ENCODE measurements at places on chromosomes 3 and 15. TPM values are rescaled to one million over a fixed set of nuclear protein-coding genes. Genes with fewer than 3 reads are reported as not detected.

GRCh38 chr15:59632714-59633113 lies 21.1 kb downstream of the GCNT3 start:
- DNase-seq = no peak

Gene IQCH
- 0.42 TPM for polyA plus RNA-seq

Gene NGLY1
- polyA plus RNA-seq = 10.0 TPM

- no peak for DNase-seq
Observed at GRCh38 chr15:83094583-83094982, 12.9 kb upstream of the TM6SF1 start.

Gene TEX9
- 0.42 TPM for polyA plus RNA-seq

Gene GP9
- not detected for polyA plus RNA-seq

DNA sequence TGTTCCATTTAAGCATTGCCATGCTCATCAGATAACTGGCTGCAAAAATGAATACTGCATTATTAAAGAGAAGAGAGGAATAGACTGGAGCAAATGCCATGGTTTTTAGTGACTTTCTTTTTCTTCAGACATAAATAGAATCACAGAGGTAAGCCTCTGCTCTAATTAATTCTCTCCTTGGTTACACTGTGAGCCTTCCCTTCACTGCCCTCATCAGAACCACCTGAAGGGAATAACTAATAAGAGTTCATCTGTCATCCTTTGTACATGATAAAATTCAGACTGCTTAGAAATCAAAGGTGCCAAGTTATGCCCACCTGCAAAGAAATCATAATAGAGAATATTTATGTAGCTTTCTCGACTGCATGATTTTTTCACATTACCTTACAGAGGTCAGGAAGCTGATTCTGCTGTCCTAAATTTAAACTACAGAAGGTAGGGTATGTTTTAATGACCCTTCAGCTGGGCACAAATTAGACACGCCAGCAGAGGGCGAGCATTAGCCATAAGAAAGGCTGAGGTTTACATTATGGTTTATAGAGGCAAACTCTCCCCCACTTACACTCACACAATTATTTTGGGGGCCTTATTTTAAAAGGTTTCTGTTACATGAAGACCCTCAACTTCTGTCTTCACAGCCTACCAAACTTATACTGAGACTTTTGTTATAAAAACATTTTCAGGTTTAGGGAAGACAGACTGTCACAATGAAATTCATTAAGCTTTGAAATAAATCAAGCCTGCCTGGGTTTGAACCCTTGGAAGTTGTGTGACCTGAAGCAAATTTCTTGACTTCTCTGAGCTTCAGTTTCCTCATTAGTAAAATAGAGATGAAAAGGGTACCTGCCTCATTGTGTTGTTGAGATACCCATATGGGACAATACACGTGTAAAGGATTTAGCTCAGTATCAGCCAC lies 15.3 kb upstream of the UNC13C start:
- no peak for DNase-seq

Gene FILIP1L
- 14.7 TPM for polyA plus RNA-seq

- no peak for DNase-seq
Observed at GRCh38 chr3:119639494-119640350, 20.7 kb downstream of the POPDC2 start.

Gene CLDN18
- polyA plus RNA-seq = not detected

DNA sequence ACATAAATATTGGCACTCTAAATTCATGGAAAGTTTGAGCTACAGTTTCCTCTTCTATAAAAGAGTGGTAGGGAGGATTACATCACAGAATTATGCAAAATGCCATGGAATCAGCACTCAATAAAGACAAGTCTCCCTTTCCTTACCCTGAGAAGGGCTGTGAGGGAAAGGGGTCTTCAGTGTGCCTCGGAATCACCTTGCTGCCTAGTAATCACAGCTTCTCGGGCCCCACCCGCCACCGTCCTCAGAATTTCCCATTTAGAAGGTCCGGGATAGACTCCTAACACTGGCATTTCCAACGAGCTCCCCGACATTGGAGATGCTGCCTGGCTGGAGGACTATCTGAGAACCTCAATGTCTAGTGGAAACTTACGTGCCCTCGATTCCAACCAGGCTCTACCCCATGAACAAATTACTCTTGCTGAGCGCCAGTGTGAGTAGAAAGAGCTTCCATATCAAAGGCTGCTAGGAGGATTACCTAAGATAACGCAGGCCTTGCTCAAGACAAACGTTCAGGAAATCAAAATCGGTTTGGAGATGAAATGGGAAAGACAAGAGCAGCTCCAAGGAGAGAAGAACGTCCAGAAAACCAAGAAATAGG lies 92.1 kb upstream of the CHD2 start:
- no peak for DNase-seq

DNA sequence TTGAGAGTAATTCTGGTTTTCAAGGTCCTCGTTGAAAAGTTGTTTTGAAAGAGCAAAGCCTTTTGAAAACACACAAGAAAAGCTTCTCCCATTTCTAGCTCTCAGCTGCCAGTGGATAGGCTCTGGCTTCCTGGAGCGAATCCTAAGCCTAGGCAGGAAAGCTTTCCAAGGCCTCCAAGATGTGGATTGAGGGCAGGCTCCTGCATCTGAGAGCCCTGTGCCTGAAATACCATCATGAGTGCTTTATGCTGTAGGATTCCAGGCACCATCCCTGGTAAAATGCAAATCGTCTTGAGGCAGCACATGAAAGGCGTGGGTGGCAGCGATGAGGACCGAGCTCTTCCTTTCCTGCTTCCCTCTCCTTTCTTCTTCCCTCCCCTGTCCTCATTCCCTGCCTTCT lies 60.7 kb upstream of the CORO2B start:
- no peak for DNase-seq

DNA sequence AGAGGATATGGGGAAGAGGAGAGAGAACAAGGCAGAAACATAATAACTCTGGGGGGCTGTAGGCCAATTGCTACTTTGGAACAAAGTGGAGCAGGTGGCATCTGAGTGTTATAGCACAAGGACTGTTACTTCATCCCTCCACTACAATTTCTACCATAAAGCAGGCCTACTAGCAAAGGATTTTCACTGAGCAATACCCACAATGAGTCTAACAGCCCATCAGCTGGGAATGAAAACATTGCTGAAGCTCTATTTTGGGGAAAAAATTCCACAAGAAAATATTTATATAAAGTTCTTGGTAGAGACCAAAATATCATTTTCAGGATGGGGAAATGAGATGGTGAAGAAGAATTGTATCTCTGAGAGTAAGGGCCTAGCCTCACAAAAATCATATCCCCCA lies 3.6 kb upstream of the SHC4 start:
- peak; percentile 36 for DNase-seq

- DNase-seq = peak; percentile 26
Observed at GRCh38 chr3:179330438-179330837, 7.6 kb downstream of the ZNF639 start.

- DNase-seq = no peak
Observed at GRCh38 chr15:95839367-95839782, 491.1 kb upstream of the NR2F2 start.

- no peak for DNase-seq
Observed at GRCh38 chr3:140265302-140265701, 330.3 kb downstream of the CLSTN2 start.

Gene CPLX3
- not detected for polyA plus RNA-seq

Gene TMEM108
- 2.7 TPM for polyA plus RNA-seq

GRCh38 chr15:69713726-69714559 lies 261.3 kb downstream of the RPLP1 start:
- DNase-seq = no peak

GRCh38 chr3:11818033-11818432 lies 28.7 kb downstream of the TAMM41 start:
- peak; percentile 11 for DNase-seq

DNA sequence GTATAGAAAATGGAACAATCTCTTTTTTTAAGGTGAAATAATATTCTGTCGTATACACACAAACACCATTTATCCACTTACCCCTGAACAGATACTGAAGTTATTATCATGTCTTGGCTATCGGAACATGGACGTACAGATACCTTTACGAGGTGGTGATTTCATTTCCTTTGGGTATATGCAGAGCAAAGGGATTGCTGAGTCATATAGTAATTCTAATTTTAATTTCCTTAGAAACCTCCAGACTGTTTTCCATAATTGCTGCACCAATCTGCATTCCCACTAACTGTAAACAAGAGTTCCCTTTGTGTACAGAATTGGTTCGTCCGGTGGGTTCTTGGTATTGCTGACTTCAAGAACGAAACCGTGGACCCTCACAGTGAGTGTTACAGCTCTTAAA lies 179.4 kb downstream of the SHOX2 start:
- no peak for DNase-seq

GRCh38 chr3:133783762-133784161 lies 21.9 kb upstream of the SRPRB start:
- DNase-seq = no peak

DNA sequence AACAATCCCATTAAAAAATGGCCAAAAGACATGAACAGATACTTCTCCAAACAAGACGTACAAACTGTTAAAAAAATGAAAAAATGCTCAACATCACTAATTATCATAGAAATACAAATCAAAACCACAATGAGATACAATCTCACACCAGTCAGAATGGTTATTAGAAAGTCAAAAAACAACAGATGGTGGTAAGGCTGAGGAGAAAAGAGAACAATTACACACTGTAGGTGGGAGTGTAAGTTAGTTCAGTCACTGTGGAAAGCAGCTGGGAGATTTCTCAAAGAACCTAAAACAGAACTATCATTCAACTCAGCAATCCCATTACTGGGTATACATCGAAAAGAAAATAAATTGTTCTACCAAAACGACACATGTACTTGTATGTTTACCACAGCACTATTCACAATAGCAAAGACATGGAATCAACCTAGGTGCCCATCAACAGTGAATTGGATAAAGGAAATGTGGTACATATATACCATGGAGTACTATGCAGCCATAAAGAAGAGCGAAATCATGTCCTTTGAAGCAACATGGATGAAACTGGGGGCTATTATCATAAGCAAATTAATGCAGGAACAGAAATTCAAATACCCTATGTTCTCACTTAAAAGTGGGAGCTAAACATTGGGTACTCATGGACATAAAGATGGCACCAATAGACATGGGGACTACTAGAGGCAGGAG lies 51.5 kb downstream of the MYO1E start:
- DNase-seq = no peak

All from IMR-90 (cell line).